Hippocampal formation (tissue), 2 donors: ENCODE measurements at places on chromosomes 12 and 14.
A peak's percentile ranks its signal among the peaks of the same experiment; 100 is the strongest.

DNA sequence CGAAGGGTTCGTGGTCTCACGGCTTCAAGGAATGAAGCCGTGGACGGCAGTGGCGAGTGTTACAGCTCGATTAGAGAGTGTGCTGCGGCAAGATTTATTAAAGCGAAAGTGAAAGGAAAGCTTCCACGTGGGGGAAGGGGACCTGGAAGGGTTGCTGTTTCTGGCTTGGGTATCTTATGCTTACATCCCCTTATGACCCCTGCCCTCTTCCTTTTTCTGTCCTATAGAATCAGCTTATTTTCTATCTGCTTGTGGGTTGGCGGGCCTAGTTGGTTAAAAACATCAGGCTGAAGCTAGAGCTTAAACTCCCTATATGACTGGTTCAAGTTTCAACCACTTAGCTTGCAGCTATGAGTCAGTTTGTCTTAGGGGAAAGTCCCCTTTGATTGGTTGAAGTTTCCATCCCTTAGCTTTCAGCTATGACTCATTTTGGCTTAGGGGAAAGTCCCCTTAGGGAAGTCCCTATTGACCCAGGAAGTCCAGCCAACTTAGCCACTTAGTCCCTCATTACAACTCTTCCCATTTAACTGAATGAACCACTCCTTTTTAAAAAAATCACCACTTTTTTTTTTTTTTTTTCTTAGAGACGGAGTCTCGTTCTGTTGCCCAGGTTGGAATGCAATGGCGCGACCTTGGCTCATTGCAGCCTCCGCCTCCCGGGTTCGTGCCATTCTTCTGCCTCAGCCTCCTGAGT lies 1494.7 kb upstream of the TMEM132C start:
- no peak for DNase-seq

GRCh38 chr12:90829044-90829443 lies 125.9 kb downstream of the CCER1 start:
- DNase-seq: no peak

GRCh38 chr14:55074662-55075061 lies 23.2 kb downstream of the MAPK1IP1L start:
- no peak for DNase-seq

GRCh38 chr12:106051853-106052531 lies 86.8 kb downstream of the NUAK1 start:
- no peak for DNase-seq

GRCh38 chr12:77072833-77073495 lies 7.6 kb upstream of the E2F7 start:
- no peak for DNase-seq

DNA sequence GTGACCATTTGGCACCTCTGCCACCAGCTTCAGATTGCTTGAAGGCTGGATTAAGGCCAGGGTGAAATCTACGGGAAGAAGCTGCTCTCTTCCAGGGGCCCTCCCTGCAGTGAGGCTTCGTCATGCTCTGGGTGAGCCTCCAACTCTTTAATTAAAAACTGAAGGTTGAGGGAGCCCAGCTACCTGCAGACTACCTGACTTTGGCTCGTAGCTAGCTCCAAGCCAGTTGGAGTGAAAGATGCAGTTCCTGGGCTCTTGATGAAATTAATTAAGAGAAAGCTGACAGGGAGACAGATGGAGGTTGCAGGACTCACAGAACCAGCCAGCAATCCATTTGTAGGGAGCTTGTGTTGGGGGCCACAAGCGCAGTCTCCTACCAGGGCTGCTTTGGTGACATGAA lies 168.5 kb upstream of the SFSWAP start:
- DNase-seq: no peak

DNA sequence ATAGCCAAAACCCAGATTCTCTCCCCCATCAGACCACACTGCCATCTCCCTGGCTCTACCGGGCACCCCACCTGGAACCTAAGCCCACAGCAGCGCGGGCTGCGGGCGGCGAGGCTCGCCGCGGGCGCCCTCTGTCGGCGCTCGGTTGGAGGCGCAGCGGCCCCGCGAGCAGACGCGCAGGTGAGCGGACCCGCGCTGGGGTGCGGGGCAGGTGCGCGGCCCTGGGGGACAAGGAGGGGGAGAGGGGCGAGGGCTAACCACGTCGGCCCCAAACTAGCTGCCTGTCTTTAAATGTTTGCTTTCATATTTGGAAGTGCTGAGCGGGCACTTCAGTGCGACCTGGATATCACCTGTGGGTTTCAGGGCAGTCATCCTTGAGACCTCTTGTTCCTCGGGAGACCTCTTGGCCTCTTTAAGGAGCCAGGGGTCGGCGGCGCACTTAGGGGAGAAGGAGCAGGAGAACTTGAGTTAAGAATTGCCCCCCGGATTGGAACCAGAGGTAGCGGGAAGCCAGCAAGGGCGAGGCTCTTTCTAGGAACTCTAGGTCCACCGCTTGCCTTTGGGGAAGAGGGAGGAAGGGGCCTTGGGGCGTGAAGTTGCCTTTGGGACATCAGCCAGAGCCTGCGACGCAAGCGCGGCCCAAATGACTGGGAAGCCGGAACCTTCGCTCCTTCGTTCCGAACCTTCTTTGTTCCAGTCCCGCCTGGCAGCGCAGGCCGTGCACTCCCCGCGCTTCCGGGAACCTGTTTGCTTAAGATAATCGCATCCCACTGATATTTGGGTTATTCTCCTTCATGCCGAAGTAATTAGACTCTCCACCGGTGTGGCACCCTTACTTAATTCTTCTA lies 78.7 kb downstream of the NEDD1 start:
- DNase-seq: no peak

GRCh38 chr14:90567991-90568390 lies 171.2 kb downstream of the CALM1 start:
- DNase-seq: peak; percentile 66

DNA sequence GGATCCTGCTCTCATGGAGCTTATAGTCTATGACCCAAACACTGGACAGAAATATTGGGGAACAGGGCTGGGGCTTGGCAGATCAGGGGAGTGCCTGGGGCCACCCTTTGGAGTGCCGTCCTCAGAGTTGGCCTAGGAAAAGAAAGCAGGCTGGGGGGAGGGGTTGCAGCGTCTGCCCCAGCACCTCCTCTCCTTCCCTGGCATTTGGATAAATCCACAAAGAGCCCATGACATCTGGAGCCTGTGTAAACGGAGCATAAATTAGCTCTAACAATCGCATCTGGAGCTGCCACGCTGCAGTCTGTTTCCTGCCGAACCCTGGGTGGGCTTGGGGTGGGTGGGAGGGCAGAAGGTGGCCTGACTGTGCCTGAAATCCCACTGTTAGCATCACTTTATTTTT lies 63.8 kb downstream of the MVK start:
- DNase-seq: no peak

- no peak for DNase-seq
Measured at GRCh38 chr12:31021809-31022494, 51.7 kb upstream of the DDX11 start.

DNA sequence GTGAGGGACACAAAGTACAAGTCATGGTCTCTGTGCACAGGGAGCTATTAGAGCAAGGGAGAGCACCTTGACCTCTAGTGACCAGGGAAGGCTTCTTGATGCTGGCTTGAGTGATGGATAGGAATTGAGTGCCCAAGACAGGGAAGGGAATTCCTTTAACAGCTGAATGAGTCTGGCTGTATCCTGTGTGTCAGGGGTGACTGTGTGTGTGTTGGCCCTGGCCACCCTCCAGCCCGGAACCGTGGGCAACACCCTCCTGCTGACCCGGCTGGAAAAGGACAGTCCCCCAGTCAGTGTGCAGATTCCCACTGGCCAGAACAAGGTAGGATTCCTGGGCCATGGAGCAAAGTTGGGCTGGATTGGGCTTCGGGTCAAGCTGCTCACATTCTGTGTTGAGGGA lies 5.5 kb upstream of the PFDN5 start:
- no peak for DNase-seq

DNA sequence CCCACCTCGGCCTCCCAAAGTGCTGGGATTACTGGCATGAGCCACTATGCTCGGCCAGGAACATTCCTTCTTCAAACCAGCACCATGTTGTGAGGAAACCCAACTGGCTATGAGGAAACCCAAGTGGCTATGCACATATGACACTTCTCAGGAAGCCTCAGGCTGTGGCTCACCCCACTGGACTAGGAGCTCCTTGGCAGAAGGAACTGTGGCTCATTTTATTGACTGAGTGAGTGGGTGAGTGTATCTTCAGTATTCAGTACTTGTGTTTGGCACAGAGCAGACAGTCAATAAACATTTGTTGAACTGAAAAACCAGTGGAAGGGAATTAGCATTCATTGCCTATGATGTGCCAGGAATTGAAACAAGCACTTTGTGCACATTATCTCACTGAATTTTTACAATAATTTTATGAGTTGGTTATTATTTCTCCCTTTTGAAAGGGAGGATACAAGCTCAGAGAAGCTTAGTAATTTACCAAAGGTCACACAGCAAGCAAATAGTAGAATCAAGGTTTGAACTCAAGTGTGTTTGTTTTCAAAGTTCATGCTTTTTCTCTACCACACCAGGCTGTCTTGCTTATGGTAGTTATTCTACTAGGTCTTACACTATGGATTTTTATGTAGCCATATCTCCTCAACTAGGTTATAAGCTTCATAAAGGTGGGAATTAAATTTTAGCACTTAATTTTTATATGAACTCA lies 121.6 kb downstream of the VEZT start:
- DNase-seq: no peak

DNA sequence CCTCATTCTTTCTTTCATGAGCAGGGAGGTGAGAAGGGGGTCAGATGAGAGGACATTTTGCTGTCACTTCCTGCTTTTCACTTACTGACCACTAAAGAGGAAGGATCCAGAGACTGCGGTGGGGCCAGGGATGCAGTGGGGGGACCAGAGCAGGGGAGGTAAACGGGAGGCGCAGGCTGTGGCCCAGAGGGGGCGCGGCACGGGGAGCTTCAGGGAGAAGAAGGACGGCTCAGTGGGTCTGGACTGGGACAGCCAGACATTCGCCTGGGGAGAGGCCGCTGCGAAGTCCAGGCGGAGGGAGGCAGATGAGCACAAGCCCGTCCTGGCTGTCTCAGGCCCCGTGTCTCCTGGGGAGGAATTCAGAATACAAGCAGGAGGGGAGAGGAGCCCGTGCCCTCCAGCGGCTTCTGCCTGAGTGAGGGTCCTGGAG lies 41.2 kb downstream of the SLC6A12 start:
- DNase-seq: no peak

DNA sequence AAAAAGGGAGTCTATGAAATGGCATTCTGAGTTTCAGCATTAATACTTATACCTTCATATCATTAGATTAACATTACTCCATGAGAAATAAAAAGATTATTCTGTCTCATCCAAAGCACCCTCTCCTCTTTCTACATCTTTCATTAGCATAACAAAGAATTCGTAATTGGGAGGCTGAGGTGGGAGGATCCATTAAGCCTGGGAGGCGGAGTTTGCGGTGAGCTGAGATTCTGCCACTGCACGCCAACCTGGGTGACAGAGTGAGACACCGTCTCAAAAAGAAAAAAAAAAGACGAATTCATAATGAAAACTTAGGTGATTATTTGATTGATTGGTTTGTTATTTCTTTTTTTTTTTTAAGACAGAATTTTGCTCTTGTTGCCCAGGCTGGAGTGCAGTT lies 1.8 kb upstream of the CDK17 start:
- no peak for DNase-seq

- no peak for DNase-seq
Measured at GRCh38 chr14:51168215-51168613, 71.8 kb upstream of the TMX1 start.

GRCh38 chr12:72605975-72606374 lies 333.8 kb downstream of the TRHDE start:
- DNase-seq: no peak
